ENCODE measurements at places on chromosomes 2 and 18.

DNA sequence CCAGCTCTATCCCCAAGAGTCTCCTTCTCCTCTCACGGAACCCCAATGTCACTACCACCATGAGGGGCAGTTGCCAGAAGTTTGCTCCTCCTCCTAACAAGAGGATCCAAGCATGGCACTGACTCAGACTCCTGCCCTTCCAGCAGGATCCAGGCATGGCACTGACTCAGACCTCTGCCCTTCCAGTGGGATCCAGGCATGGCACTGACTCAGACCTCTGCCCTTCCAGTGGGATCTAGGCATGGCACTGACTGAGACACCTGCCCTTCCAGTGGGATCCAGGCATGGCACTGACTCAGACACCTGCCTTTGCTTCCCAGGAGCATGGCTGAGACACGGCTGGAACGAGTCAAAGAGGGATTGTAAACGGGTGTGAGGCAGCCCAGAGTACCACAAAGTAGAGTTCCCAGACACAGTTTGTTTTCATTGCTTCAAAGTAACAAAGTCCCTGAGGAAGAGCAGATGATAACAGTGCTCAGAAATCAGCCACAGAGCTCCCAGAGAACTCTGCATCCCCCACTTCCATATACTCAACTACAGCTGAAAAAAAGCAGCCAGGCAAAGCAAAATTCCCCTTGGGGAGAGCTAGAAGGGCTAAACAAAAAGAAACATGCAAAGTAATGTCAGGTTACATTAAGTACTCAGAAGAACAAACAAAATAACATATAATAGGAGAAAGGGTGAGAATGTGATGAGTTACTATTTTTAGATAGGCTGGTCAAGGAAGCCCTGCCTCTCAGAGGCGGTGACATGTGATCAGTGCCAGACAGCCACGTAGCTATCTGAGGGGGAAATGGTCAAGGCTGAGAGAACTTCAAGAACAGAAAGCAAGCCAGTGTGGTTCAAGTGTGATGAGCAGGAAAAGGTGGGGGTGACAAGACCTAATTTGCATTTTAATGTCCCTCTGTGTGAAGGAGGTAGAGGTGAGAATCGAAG lies 3.0 kb downstream of the BUB1 start:
- peak; percentile 72 for DNase-seq

- DNase-seq, result no peak
Measured at GRCh38 chr18:68548904-68549870, 165.7 kb downstream of the TMX3 start.

- DNase-seq, result no peak
Measured at GRCh38 chr2:38122344-38122743, 46.4 kb upstream of the CYP1B1 start.

GRCh38 chr18:79042276-79042675 lies 26.9 kb upstream of the ATP9B start:
- DNase-seq, result no peak

- DNase-seq, result no peak
Measured at GRCh38 chr18:62531931-62532330, 9.1 kb downstream of the ZCCHC2 start.

GRCh38 chr2:1718339-1719220 lies 25.7 kb downstream of the PXDN start:
- no peak for DNase-seq

- no peak for DNase-seq
Measured at GRCh38 chr2:63737081-63737751, 104.5 kb upstream of the UGP2 start.

- no peak for DNase-seq
Measured at GRCh38 chr2:65281627-65282351, 54.2 kb downstream of the ACTR2 start.

DNA sequence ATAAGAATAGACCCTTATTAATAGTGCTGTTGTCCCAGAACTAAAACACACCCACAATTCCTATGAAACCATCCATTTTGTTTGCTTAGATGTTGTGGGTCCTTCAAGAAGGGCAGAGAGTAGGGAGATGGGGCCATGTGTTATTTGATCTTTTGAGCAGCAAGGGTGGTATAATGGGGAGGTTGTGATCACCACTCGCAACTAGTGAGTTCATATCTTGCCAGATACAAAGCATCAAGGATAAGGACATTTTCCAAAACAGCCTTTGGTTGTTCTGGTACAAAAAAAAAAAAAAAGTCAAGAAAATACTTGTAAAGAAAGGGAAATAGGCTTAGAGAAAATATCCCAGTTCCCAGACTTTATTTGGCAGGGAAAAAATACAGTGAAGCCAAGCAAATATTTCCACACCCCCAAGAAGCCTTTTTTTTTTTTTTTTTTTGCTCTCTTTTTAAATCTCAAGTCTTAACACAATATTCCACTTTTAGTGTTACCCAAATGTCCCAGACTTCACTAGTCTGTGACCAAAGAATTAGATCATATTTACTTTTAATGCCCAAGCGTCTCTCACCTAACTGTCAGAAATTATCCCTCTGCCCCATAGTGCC lies 54.1 kb downstream of the ANTXR1 start:
- DNase-seq, result no peak

GRCh38 chr18:79903071-79903635 lies 48.3 kb downstream of the SLC66A2 start:
- DNase-seq, result no peak
